Right cardiac atrium (tissue), 5 donors: ENCODE measurements at places on chromosomes 7 and 10.
A peak's percentile ranks its signal among the peaks of the same experiment; 100 is the strongest.

- no peak for DNase-seq
Measured at GRCh38 chr7:21099955-21100354, 313.3 kb upstream of the SP8 start.

GRCh38 chr10:78337646-78338391, 304.2 kb downstream of the RPS24 start:
- no peak for DNase-seq

DNA sequence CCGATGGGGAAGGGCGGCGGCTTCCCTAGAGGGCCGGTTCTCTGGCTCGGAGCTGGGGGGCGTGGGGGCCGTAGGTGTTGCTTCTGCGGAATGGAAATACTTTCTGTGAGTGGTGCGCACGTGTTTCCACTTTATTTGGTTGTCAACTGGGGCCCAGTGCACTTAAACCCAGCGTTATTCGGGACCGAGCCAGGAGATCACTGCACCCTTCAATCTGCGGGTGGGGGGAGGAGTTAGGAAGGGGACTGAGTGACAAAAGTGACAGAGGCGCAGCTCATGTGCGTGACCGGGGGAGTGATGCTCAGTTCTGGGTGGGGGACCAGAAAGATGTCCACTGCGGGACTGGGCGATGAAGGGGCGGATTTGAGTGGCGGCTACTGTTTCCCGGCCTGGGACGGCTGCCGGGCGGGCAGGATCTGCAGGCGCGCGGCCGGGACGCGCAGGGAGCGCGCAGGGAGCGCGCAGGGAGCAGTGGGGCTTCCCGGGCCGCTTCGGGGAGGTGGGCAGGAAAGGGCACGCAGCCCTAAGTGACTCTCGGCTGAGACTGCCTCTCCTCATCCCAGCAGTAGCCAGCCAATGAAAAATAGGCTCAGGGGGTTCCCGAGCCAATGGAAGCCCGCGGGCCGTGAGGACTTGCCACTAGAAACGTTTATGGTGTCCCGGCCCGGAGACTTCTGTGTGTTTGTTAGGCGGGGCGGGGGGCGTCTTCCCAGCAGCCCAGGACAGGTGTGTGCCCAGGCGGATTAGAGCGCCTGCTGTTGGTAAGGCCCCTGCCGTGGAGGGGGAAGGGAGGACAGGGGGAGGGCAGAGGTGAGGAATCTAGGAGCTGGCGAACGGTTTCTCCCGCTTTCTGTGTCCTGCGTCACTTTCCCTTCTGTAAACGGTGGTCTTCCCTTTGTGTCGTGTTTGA, 54.3 kb upstream of the KDM7A start:
- peak; percentile 75 for DNase-seq

DNA sequence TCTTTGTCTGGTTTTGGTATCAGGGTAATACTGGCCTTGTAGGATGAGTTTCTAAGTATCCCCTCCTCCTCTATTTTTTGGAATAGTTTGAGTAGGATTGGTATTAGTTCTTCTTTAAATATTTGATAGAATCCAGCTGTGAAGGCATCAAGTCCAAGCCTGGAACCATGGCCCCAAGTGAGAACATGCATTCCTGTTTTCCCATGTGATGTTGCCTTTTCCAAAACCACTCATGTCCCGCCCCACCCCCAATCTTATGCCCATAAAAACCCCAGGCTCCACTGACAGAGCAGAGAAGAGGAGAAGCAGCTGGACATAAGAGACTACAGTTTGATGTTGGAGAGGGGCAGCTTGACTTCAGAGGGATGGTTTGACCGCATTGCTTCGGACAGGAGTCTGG, 71.2 kb downstream of the MINPP1 start:
- DNase-seq: no peak

DNA sequence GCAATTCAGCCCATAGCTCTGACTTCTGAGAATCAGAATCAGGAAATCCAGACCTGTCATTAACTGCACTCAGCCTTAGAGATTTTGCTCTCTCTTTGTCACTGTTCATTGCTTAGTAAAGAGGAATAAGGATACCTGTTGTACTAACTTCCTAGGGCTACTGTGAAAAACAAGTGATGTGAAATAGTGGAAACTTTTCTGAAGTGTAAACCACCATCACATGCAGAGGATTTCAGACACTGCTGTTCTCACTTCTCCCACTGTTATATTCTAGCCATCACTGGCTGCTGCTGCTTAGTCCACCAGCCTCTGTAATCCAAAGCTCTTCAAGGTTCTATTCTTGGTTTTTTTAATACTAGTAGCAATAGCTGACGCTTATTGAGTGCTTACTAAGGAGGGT, 129.6 kb upstream of the CCDC6 start:
- DNase-seq: no peak

- no peak for DNase-seq
Measured at GRCh38 chr7:46557295-46557711, 636.2 kb upstream of the IGFBP3 start.

GRCh38 chr10:84521013-84521412, 192.6 kb downstream of the CCSER2 start:
- no peak for DNase-seq

- DNase-seq: no peak
Measured at GRCh38 chr10:132137111-132138072, 49.4 kb upstream of the DPYSL4 start.

- DNase-seq: no peak
Measured at GRCh38 chr10:8556321-8556720, 501.8 kb downstream of the GATA3 start.

- DNase-seq: no peak
Measured at GRCh38 chr10:126233182-126234148, 154.8 kb downstream of the ADAM12 start.

DNA sequence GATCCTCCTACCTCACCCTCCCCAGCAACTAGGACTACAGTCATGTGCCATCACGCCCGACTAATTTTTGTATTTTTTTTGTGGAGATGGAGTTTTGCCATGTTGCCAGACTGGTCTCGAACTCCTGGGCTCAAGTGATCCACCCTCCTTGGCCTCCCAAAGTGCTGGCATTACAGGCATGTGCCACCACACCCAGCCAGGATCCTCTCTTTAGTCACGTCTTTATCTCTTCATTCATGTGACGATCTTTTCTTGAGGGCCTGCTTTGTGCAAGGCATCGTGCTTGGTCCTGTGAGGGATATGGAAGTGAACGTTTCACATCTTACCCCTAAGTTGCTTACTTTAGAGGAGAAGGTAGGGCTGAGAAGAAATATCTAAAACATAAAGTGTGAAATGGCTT, 21.6 kb downstream of the WBP1L start:
- DNase-seq: peak; percentile 19

DNA sequence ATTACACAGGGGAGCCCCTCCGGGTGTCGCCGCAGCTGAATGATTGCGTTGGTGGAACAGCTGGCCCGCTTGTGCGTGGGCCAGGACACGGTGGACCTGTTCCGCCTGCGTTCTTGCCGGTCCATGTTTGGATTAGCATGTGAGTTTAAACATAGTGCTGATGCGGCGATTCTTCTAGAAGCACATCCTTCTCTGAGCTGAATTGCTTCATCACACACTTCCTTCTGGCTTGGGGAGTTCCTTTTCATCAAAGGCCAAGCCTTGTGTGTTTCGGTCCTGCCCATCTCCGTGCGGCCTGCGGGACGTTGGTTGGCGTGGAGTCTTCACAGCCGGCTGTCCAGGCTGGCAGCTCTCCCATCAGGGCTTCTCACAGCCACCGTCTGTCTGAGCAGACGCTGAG, 45.5 kb upstream of the SLC29A4 start:
- peak; percentile 87 for DNase-seq

DNA sequence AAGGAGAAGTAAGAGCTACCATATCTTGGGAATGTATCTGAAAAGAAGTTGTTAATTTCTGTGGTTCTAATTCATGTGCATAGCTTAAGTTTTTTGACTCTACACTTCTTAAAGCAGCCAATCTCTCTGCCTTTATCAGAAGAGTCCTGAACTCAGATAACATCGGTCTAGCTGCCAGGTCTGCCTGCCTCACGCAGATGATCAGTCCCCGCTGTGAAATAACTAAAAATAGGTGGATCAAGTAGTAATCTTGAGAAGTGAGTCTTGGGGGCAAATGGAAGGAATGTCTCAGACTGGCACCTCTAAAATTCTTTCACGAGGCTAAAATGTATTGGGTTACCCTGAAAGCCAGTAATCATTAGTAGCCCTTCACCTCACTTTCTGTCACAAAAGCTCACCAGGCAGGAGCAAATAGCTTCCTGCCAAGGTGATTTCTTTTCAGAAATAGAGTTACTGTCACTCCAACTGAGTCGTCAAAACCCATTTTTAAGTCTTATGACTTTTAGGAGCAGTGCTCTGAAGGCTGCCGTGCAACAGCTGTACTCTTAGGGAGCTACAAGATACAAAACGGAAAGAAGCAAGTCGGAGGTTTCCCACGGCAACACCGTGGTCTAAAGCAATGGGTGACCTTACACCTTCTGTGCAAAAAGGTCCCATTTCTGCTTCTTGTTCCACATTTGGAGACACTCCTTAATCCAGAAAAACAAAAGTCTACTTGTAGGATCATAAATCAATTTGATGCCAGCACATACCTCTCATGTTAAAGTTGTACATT, 85.2 kb downstream of the ABCB5 start:
- DNase-seq: no peak

DNA sequence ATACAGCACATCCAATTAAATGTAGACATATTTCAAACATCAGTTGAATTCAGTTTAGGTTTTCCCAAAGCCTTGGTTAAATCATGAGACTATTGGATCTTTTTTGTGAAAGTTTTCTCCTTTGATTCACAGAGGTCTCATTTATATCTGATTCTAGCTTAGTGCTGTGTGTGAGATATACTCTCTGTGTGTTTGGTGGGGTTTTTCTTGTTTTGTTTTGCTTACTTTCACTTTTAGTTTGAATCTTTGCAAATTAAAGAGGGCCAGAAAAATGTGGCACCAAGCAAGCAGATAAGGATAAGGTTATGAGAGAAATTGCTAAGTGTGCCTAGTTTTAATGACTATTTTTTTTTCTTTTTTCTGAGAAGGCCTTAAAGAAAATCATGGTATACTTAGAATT, 12.6 kb upstream of the OR6B1 start:
- DNase-seq: no peak

DNA sequence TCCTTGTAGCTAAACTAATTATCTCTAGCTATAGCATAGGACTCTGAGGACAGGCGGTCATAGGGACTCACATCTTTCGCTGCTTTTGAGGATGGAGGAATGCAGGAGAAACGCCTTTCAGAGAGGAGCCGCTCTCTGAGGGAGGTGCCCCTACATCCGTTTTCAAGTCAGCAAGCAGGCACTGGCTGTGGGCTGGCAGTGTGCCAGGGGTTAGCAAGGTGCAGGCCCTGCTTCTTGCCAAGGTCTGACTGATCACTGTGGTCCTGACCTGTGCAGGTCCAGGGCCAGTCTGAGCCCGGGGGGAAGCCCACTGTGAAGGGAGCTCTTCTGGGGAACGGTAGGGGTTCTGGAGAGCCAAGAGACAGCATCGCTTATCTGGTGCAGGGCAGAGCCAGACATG, 89.4 kb downstream of the SH3PXD2A start:
- peak; percentile 76 for DNase-seq

DNA sequence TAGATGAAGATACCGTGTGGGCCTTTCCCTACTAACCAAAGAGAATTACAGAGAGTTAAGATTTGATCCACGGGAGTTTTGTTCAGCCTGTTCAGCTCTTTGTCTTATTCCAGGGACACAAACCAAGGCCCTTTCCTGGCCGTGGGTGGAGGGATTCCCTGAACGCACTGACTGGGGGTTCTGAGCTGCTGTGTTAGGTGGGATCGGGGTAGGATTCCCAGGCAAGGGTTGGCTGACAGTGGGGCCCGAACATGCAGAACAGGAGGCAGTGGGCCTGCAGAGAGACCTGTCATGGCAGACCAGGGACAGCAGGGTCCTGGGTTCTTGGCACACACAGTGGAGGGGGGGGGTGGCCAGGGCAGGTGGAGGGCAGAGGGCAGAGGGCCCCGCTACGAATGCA, 89.5 kb upstream of the MKI67 start:
- DNase-seq: no peak

DNA sequence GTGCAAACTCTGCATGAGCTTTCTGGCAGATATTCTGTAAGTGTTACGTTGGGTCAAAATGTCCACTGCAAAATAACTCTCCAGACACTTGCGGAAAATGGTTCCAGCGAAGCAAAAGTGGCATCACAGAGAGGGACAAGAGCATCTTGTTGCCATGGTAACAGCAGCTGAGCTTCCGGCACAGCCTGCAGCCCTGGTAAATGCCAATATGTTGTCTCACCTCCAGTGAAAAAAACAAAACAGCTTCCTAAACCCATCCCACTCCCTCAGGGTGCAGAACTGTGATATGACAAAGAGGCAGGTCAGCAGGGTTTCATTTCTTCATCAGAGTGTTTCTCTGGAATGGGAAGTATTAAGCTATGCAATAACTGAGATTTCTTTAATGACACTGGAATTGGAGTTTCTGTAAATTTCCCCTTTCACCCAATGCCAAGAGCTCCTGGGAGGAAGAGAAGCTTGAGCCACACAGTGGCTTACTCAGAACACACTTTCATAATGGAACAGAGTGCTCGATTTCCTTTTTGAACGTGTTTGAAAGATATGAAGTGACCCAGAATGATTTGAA, 65.6 kb downstream of the FOXI2 start:
- DNase-seq: no peak

GRCh38 chr7:78114993-78115392, 316.4 kb downstream of the PHTF2 start:
- no peak for DNase-seq

DNA sequence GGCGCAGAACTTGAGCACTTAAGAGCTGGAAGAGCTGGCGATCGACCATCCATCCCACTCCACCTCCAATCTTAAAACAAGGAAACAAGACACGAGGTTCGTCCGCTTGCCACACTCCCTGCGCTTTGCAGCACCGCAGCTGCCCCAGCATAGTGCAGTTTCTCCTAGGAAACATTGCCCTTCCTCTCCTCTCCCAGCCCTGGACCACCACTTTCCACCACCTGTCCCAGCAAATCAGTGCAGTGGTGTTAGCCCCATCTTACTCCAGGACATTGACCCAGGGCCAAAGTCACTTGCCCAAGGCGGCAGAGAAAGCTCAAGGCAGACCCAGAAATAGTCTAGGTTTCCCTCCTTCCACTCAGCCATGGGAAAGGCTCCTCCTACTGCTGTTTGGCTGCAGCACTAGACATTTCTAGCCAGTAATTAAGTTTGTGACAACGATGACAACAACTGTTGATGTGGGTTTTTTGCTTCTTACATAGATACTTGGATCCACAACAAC, 1.5 kb upstream of the PARD3 start:
- DNase-seq: peak; percentile 63
